NCI-H1930 (cell line): ENCODE measurements at places on chromosomes 16 and 17.
A peak's percentile ranks its signal among the peaks of the same experiment; 100 is the strongest.

- no peak for DNase-seq
Measured at GRCh38 chr17:27477050-27477888, 21.0 kb downstream of the KSR1 start.

GRCh38 chr16:2969545-2970521 lies 685 bp downstream of the PAQR4 start:
- DNase-seq = peak; percentile 56

DNA sequence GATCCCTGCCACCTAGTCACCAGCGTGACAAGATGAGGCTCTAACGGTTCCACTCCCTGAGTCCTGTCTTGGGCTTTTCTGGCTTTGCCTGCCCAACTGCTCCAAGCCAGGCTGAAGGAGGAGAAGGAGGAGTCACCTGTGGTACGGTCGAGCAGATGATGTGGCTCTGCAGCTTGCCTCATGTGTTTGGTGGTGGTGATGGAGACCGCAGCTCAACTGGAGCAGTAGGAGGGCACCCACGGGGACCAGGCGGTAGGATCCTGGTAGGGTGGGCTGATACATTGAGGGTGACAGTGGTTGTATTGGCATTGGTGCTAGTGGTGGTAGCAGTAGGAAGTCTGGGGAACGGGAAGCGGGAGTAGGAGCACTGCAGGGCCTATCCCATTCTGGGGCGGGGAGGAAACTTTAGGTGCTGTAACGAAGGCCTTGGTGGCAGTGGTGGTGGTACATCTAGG lies 202.8 kb upstream of the WSB1 start:
- DNase-seq = no peak

- no peak for DNase-seq
Measured at GRCh38 chr17:66849851-66850580, 15.1 kb downstream of the CACNG5 start.

- no peak for DNase-seq
Measured at GRCh38 chr16:1101133-1101532, 5.1 kb upstream of the C1QTNF8 start.
